CD8-positive, alpha-beta memory T cell (primary cell): ENCODE measurements at places on chromosomes 3 and 15. TPM values are rescaled to one million over a fixed set of nuclear protein-coding genes. Genes with fewer than 3 reads are reported as not detected.

Gene IQCH
- total RNA-seq = 1.3 TPM

Gene KY
- not detected for total RNA-seq

DNA sequence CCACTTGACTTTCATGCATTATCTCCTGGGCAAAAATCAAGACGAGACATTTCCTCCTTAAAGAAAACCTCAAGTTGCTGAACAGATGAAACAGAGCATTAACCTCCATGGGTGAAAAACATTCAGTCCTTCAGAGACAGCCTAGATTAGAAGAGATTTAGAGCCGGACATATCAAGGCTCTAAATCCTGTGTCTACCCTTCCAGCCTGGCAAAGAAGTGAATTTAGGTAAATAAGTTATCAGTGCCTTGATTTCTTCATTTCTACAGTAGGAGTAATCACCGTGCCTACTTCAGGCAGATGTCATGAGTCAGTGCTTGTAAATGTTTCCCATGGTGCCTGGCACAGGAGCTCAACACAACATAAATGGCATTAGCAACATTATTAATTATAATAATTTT lies 159.3 kb upstream of the PRICKLE2 start:
- no peak overlapping the region for H3K27ac ChIP-seq
- H3K27me3 ChIP-seq = no peaks in the 10 kb centered on the region
- H3K4me3 ChIP-seq = no peak overlapping the region
- no peaks in the 10 kb centered on the region for H3K4me1 ChIP-seq

DNA sequence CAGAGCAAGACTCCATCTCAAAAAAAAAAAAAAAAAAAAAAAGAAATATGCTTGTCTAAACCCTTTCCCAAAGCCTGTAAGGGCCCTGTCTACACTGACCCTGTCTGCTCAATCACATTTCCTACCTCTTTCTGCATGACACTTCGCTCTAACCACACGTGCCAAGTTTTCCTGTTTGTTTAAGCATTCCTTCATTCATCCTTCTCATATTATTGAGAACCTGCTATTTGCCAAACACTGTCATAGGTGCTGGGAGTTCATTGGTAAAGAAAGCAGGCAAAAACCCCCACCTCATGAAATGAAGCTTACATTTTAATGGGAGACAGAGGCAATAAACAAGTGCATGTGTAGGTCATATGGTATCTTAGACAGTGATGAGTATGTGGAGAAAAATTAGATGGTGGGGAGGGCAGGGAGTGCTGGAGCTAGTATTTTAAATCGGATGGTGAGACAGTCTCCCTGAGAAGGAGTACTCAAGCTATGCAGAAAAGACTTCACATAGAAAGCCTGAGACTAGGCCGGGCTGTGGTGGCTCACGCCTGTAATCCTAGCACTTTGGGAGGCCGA lies 48.0 kb downstream of the B3GNT5 start:
- no peaks in the 10 kb centered on the region for H3K27me3 ChIP-seq
- no peaks in the 10 kb centered on the region for H3K4me1 ChIP-seq
- no peak overlapping the region for H3K4me3 ChIP-seq
- H3K36me3 ChIP-seq = no peaks in the 10 kb centered on the region
- H3K27ac ChIP-seq = no peak overlapping the region

DNA sequence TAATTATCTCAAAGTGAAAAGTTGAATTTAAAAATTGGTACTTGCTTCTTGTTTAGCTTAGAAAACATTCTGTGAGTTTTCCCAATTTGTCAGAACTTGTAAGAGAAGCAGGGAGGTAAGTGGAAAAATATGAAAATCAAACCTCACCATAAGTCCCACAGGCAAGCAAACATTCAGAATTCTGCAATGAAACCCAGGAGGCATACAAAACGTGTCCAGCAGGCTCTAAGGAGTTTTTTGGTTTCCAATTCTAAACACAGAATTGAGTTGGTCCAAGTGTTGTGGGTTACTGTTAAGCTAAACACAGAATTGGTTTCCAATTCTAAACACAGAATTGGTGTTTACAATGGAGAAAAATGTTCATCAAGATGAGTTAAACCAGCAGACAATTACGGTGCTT lies 27.1 kb upstream of the ACKR4 start:
- no peak for DNase-seq
- H3K27me3 ChIP-seq = no peaks in the 10 kb centered on the region
- no peaks in the 10 kb centered on the region for H3K4me1 ChIP-seq
- H3K36me3 ChIP-seq = no peaks in the 10 kb centered on the region

Gene RPP14
- 24.5 TPM for total RNA-seq

DNA sequence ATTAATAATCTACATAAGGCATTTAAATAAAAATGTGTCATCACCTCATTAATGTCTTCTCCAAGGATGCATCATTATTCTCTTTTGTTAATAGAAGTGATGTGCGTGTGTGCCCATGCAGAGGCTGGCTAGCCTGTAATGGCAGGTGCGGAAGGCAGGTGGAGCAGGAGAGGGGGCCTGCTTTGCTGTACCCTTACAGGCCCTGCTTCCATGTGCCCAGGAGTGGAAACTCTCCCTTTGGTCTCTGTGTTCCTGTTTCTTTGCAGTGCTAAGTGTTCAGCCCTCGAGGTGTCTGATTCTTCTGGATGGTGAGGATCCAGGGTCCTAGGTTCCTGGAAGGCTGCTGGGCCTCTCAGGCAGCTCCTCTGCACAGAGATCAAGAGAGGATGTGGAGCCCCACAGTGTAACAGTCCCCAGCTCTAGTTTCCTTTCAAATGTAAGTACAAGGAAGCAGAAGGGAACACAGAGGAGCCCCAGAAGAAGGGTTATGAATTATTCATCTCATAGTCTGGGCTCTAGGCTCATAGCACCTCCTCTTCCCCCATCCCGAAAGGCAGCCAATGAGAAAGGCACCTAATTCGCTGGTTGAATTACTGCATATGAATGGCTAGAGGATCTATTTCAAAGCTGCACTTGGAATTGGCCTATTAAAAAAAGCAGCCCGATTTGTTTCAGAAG lies 39.2 kb upstream of the AGBL1 start:
- H3K4me1 ChIP-seq = no peaks in the 10 kb centered on the region
- no peak overlapping the region for H3K27ac ChIP-seq
- no peaks in the 10 kb centered on the region for H3K27me3 ChIP-seq
- H3K4me3 ChIP-seq = no peak overlapping the region
- no peaks in the 10 kb centered on the region for H3K36me3 ChIP-seq
- no peak for DNase-seq

DNA sequence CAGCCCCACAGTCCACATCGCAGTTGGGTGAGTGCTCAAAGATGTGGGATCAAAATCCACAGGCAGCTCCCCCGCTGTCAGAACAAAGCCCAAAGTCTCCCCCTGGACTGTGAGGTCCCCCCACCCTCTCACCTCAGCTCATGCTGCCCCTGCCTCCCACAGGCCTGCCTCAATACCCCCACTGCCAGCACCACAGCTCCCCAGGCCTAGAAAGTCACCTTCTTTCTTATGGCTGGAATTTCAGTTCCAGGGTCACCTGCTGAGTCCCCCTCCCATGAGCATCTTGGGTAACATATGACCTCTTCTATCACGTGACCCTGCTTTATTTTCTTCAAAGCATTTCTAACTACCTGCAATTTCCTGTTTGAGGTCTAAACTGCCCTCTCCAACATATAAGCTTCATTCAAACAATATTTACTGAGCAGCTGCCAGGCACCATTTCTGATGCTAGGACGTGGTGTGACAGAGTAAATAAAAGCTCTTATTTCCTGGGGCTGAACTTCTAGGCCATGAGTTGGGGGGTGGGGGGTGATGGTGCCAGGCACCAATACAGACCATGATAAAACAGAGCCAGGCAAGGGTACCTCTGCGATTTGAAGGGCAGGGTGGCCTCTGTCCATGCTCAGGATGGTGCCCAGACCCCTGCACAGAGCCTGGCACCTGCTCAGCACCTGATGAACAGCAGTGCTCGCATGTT lies 2.4 kb upstream of the TMEM89 start:
- no peaks in the 10 kb centered on the region for H3K4me1 ChIP-seq
- H3K36me3 ChIP-seq = no peaks in the 10 kb centered on the region
- DNase-seq = no peak
- no peak overlapping the region for H3K4me3 ChIP-seq
- no peak overlapping the region for H3K27ac ChIP-seq
- no peaks in the 10 kb centered on the region for H3K27me3 ChIP-seq

- no peaks in the 10 kb centered on the region for H3K36me3 ChIP-seq
- no peak overlapping the region for H3K27ac ChIP-seq
- no peaks in the 10 kb centered on the region for H3K4me1 ChIP-seq
- H3K4me3 ChIP-seq = no peak overlapping the region
- no peaks in the 10 kb centered on the region for H3K27me3 ChIP-seq
- no peak for DNase-seq
Observed at GRCh38 chr15:99763827-99764226, 30.6 kb upstream of the LYSMD4 start.

- H3K4me1 ChIP-seq = no peaks in the 10 kb centered on the region
- H3K4me3 ChIP-seq = no peak overlapping the region
- no peak overlapping the region for H3K27ac ChIP-seq
- H3K36me3 ChIP-seq = no peaks in the 10 kb centered on the region
- DNase-seq = no peak
- H3K27me3 ChIP-seq = no peaks in the 10 kb centered on the region
Observed at GRCh38 chr3:136651581-136651980, 100.6 kb downstream of the STAG1 start.

GRCh38 chr3:179486806-179487205 lies 35.5 kb upstream of the GNB4 start:
- DNase-seq = no peak
- H3K27ac ChIP-seq = no peak overlapping the region
- no peaks in the 10 kb centered on the region for H3K36me3 ChIP-seq
- H3K4me3 ChIP-seq = no peak overlapping the region
- no peaks in the 10 kb centered on the region for H3K4me1 ChIP-seq
- H3K27me3 ChIP-seq = no peaks in the 10 kb centered on the region

DNA sequence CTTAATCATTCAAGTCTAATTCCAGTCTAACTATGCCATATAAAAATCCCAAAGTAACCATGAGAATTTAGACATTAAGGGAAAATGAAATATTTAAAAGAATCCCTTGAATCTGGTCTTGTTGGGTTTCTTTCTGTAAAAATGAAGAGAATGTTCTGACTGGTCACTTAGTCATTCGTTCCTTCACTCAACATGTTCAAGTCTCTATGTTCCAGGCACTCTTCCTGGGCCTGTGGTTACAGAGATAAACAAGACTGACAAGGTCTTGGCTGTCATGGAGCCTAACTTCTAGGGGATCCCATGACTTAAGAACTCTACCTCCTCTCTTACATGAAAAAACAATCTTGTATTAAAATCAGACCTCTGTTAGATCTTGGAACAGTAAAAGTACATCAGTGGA lies 638.6 kb upstream of the TBL1XR1 start:
- H3K4me3 ChIP-seq = no peak overlapping the region

- no peak for DNase-seq
- no peaks in the 10 kb centered on the region for H3K4me1 ChIP-seq
- H3K27ac ChIP-seq = no peak overlapping the region
- H3K27me3 ChIP-seq = no peaks in the 10 kb centered on the region
- no peaks in the 10 kb centered on the region for H3K36me3 ChIP-seq
Observed at GRCh38 chr3:76664816-76665215, 375.1 kb upstream of the ROBO2 start.

GRCh38 chr3:50503504-50504342 lies at the start of gene CACNA2D2:
Gene CACNA2D2 (minus strand): TSS chr3:50503634. CDS start chr3:50503423, 211 bp downstream.
- peaks cover 9% of the 10 kb centered on the region for H3K4me1 ChIP-seq
- peaks cover 5% of the 10 kb centered on the region for H3K27me3 ChIP-seq
- H3K27ac ChIP-seq = no peak within 1 kb of the TSS
- no peaks in the 10 kb centered on the region for H3K36me3 ChIP-seq

GRCh38 chr3:60094392-60094947 lies 1044.6 kb upstream of the CFAP20DC start:
- no peak for DNase-seq
- H3K4me1 ChIP-seq = peaks cover 13% of the 10 kb centered on the region
- no peaks in the 10 kb centered on the region for H3K36me3 ChIP-seq
- no peak overlapping the region for H3K4me3 ChIP-seq

- no peak for DNase-seq
- H3K36me3 ChIP-seq = no peaks in the 10 kb centered on the region
Observed at GRCh38 chr15:64883100-64883581, 28.6 kb upstream of the ANKDD1A start.

- no peaks in the 10 kb centered on the region for H3K27me3 ChIP-seq
- no peaks in the 10 kb centered on the region for H3K4me1 ChIP-seq
- DNase-seq = no peak
Observed at GRCh38 chr3:149296972-149297371, 36.5 kb downstream of the TM4SF18 start.

GRCh38 chr3:73966733-73967132 lies 342.0 kb upstream of the PDZRN3 start:
- DNase-seq = no peak
- H3K27ac ChIP-seq = no peak overlapping the region
- H3K27me3 ChIP-seq = no peaks in the 10 kb centered on the region
- H3K4me1 ChIP-seq = no peaks in the 10 kb centered on the region
- H3K36me3 ChIP-seq = no peaks in the 10 kb centered on the region

GRCh38 chr15:99137877-99138276 lies 33.0 kb downstream of the SYNM start:
- no peaks in the 10 kb centered on the region for H3K36me3 ChIP-seq
- DNase-seq = no peak
- H3K4me1 ChIP-seq = no peaks in the 10 kb centered on the region
- no peaks in the 10 kb centered on the region for H3K27me3 ChIP-seq
- no peak overlapping the region for H3K27ac ChIP-seq

Gene MAP1A
- 0.75 TPM for total RNA-seq

Gene POPDC2
- 2.2 TPM for total RNA-seq

DNA sequence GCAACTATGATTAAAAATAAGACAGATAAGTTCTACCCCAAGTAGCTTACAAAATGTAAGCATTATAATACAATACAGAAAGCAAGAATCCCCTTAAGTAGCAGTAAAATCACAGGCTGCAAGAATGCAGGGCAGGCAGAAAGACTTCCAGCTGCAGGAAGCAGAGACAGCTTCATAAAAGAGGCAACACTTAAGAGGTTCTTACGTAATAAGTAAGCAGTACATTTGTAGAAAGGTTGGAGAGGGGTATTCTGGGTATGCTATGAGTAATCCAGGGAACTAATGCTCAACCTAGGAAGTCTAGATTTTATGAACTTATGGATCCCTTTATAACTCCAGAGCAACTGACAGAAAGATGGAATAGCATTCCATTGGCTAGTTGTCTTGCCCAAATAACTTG lies 151.6 kb downstream of the IL5RA start:
- no peaks in the 10 kb centered on the region for H3K36me3 ChIP-seq
- DNase-seq = no peak
- H3K27me3 ChIP-seq = no peaks in the 10 kb centered on the region
- H3K4me3 ChIP-seq = no peak overlapping the region
- no peak overlapping the region for H3K27ac ChIP-seq
- H3K4me1 ChIP-seq = no peaks in the 10 kb centered on the region

DNA sequence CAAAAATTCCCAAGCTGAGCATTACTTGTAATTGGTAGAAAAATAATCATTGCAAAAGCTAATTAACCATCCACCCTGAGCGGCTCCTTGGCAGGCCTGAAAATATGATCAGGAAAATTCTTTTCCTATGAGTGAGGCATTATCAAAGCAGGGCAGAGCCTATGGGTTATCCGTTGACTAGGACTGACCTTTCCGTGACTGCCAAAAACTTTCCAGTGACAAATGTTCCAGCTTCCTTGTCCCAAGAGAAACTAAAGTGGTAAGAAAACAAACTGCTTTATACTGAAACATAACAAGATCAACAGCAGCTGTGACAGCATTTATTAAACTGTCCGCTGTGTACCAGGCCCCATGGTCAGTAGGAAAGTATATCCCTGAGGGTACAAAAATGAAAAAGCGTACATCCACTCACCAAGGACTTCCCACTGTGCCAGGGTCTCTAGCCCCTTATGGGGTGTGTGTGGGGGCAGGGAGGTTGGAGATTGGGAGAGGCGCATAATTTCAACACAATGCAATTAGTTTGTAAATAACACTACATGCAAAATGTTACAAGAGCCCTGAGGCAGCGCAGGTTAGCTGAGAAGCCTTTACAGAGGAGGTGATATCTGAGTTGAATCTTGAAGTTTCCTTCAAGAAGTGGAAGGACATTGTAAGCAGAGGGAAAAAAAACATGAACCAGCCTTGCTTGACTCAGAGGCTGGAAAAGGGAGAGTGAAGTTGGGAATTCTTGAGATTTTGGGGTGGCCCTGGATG lies 8.5 kb downstream of the LIPC start:
- H3K36me3 ChIP-seq = no peaks in the 10 kb centered on the region
- H3K4me3 ChIP-seq = no peak overlapping the region
- no peak for DNase-seq
- H3K27me3 ChIP-seq = no peaks in the 10 kb centered on the region
